ENCODE measurements at places on chromosomes 1 and 21.

DNA sequence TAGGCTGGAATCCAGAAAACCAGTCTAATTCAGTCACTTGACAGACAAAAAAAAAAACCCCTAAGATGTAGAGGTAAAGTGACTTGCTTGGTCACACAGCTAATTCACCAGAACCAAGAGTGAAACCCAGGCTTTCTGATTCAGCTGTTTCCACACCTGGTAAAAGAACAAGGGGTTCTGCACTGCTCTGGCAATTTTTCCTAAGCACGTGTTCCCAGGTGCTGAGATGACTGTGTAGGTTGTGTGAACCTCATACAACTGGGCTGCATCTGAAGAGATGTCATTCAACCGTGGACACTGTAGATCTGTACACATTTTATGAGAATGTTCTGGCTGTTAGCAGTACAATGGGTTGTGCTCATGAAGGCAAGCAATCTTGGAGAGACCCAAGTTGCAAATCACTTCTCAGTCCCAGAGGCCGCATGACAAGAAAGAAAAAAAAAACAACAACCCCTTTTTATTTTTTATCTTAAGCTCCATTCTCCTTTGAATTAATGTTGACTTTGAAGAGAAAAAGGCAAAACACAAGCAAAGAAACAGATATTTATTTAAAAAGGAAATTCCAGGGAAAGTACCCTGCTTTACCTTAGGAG lies 95.4 kb downstream of the INTS7 start:
- DNase-seq = no peak

DNA sequence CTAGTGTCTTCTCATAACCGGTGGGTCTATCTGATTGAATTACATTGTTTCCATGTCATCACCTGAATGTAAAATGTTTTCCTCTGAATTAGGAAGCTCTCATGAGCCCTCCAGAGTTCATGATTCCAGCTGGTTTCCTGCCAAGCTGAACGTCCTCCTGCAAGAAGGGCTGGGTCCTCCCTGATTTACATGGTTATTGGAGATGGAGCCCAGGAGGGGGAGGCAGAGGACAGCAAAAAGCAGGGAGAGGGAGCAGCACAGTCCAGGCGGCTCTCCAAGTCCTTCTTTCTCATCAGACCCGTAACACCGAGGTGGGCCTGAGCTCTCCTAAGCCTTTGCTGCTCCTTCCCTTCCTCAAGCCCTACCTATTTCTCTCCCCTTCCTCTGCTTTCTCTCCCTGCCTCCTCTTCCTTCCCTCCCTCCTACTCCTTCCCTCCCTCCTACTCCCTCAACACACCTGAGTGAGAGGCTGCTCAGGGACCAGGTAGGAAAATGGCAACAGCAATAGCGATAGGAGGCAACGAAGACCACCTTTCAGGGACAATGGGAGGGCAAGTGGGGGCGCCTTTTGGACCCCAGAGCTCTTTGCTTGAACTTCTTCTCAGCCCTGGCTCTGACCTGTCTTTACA lies 265.9 kb downstream of the PRDM2 start:
- DNase-seq = no peak

DNA sequence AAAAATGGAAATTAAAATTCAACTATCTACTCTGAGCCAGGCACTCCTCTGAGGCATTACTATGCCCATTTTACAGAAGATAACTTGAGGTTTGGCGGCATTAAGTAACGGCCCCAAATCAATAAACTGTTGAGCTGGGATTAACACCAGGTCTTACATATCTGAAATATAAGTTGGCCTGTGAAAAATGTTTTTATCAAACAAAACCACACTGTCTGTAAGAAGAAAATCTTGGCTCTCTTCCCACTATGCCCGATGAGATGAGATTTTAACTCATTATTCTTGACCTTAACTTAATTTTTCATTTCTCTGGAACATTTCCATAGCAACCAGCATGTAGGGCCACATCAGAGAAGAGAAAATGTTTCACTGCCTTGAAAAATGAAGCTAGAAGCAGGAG lies 21.8 kb downstream of the RC3H1 start:
- no peak for DNase-seq

- no peak for DNase-seq
Measured at GRCh38 chr1:1946540-1946939, 27.5 kb upstream of the TMEM52 start.

DNA sequence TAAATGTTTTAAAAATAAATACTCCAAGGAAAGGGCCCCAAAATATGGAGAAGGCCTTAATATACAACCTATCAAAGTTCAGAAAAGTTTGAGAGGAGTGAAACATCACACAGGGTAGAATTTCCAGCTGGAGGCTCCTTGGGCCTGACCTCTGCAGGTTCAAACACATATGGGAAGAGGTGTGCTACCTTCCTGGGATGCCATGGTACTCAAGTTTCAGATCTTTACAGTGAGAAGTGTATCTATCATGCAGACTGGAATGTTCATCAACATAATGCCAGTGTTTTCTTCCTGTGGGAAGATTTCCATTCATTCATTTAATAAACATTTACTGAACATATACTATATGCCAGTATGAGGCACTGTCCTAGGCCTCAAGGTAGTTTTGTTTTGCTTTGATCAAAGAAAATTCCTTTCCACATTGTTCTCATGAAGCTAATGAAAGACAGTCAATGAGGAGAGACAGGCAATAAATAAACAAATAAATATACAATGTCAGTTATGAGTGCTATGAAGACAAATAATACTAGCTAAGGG lies 14.6 kb upstream of the ADAR start:
- DNase-seq = no peak

DNA sequence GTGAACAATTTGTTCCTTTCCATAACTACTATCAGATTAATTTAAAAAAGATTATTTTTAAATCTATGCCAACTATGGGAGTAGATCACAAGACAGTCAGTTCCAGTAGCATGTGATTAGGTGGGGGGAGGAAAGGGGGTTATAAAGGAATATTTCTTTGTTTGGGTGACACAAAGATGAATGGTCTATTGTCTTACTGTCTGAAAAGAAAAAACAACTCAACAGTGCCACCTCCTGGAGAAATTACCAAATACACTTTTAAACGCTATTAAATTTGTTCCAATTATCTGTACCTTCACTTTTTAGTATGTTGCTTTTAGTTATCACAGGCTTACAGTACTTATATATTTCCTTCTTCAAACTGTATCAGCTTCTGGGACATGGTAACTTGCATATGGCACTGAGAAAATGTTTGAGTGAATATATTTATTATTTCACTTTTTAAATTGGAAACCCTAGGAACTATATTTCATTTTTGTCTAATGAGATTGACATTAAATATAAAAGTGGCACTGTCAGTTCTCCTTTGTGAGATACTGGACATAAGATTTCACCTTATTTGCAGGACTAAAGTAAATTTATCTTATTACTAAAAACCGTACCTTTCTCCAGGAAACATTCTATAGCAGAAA lies 1.7 kb upstream of the SORT1 start:
- peak; percentile 50 for DNase-seq

GRCh38 chr1:84347932-84348555 lies 46.5 kb downstream of the SAMD13 start:
- DNase-seq = no peak

GRCh38 chr1:150692720-150693119 lies 4.2 kb downstream of the GOLPH3L start:
- no peak for DNase-seq

- no peak for DNase-seq
Measured at GRCh38 chr1:175845338-175845737, 101.9 kb upstream of the TNR start.

DNA sequence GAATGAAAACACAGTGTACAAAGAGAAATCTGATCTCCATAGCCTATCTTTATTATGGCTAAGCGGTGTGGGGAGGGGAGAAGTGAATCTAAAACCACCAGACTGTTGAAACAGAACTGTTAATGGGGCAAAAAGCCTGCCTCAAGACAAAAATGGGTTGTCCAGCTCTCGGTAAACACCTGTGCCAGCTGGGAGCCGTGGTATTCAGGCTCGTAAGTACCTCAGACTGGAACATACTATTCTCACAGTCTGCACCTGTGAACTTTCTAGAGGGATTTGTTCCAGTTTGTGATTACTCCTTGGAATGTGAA lies 42.7 kb upstream of the ATP1A1 start:
- no peak for DNase-seq

GRCh38 chr21:45459171-45460010 lies 54.4 kb downstream of the COL18A1 start:
- no peak for DNase-seq

GRCh38 chr1:8133657-8134430 lies 107.7 kb upstream of the ERRFI1 start:
- no peak for DNase-seq

DNA sequence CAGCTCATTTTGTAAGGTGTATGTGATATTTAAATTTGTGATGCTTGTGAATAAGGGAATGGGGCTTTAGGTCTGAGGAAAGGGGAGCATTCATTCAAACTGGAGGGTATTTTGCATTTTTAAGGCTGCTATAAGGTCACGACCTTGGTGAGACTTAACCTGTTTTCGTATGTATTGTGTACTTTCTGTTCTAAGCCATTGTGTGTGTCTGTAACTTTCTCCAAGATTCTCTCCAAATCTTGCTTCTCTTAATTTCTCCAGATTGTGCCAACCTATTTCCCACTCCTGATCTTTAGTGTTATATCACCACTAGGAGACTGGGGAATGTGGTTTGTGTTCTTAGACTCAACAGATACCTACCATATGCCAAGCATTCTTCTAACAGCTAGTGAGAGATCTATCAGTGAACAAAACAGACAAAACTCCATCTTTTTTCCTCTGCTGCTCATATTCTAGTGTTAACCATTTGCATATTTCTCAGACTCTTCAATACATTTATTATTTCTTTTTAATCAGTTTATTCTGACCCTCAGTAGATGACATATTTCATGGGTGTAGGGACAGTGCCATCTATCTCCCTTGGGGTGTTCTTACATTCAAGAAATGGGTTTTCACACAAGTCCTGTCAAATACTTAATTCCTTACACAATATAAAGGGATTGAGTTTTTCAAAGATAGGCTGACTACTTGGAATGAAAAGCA lies 27.5 kb downstream of the ATP1B1 start:
- no peak for DNase-seq

GRCh38 chr1:203648276-203648675 lies 21.6 kb downstream of the ATP2B4 start:
- no peak for DNase-seq

- no peak for DNase-seq
Measured at GRCh38 chr1:112188611-112189010, 199.1 kb upstream of the KCND3 start.

DNA sequence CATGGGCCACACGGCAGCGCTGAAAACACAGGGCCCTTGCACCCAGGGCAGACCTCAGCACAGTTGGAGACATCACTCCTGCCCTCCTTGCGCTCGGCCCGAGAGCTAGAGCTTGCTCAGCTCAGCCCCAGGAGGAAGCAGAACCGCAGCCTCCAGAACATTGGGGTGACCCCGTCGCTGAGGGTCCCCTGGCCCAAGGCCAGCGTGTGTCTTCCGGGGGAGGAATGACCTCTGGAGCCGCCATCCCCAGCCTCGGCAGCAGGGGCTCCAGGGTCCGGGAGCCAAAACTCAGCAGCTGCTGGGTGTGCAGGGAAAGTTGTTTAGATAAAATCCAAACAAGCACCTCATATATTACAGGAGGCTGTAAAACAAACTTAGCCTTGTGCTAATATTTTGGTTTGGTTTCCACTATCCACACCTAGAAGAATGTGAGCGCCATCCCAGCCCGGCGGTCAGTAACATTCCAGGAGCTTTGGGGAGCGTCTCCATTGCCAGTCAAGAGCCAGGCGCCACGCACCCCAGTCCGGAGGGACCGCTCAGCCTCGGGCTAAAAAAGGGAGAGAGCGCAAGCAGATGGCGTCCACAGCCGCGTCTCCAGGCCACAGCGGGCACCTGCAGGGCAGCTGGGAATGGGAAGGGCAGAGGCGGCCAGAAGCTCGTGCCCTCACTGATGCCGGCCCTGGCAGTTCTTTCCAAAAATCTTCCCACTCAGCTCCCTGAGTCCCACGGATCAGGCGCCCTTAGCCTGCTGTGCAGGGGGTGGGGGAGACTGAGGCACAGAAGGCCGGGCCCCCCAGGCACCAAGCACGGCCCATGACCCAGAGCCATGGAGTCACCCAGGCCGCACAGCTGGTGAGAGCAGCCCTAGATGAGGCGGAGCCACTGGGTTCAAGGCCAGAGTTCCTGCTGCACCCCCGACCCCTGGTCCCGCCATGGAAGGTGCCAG lies 52.0 kb downstream of the SLX9 start:
- no peak for DNase-seq

GRCh38 chr1:187203257-187203656 lies 374.5 kb downstream of the PLA2G4A start:
- no peak for DNase-seq

GRCh38 chr1:167148421-167148820 lies 54.5 kb downstream of the STYXL2 start:
- no peak for DNase-seq

DNA sequence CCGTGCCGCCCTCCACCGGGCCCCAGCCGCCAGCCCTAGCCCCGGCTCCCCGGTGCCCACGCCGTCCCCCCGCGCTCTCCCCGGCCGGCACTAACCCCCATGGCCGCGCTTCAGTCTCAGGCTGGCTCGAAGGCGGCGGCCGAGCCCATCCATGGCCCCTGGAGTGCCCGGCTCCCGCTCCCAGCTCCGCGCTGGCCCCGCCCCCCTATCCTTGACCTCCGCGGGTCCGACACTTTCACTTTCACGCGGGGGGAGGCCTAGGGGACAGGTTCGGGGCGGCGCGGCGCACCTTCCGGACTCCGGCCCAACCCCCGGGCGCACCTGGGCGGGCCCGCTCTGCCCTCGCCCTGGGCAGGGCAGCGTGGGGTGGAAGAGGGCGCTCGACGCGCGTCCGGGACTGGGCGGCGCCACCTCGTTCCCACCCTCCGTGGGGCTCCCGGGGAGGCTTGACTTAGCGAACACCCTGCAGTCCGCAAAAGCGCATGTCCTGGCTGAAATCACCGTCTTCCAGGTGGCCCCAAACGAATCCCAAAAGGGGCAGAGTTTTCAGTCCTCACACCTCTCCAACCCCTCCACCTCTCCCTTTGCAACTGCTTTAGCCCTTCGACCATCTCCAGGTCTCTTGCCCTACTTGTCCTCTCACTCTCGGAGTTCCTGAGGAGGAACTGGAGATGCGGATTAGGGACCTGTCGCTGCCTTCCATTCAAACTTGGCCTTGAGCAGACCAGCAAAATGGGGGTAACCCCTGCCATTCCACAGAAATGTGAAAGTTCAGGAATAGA lies 3.9 kb upstream of the DENND2D start:
- peak; percentile 18 for DNase-seq

- DNase-seq = no peak
Measured at GRCh38 chr1:232084584-232085223, 458.1 kb downstream of the DISC1 start.

DNA sequence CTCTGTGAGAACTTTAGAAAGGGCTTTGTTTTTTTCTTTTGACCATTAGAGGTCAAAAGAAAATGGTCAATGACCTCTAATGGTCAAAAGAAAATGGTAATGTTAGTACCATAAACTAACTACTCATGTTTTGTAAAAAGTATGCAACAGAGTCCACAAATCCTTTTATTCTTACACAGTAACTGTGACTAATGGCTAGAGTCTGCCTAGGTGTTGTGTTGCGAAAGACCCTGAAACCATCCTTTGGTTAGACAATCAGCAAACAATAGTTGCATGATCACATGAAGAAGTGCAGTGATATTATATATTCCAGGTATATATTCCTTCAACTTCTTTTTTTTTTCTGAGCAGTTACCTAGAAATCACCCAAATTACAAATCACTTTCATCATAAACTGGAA lies 40.9 kb downstream of the NEGR1 start:
- DNase-seq = peak; percentile 2
